ELF-1 (cell line): ENCODE measurements at places on chromosomes 5 and 9.

GRCh38 chr9:4939118-4939561, 45.9 kb upstream of the JAK2 start:
- no peak for DNase-seq

GRCh38 chr5:128791312-128791711, 174.0 kb upstream of the SLC27A6 start:
- DNase-seq = no peak

DNA sequence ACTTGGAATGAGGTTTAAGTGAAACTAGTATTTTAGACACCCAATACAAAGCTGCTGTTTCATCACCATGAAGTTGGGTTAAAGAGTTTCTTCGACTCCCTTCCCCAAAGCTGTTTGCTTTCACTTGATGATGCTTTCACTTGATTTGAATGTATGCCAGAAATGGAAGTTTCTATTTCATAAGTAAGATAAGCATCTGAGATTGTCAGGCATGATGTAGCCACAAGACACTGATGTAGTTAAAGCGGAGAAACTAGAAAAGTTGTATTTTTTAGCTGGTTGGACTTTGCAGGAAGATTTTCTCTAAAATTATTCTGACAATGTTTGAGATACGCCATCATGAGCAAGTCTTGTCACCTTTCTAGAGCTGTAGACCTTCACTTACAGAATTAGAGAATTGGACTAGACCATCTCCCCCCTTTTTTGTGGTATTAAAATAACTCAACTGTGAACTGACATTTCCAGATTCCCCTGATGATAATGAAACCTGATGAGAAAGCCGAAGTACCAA, 20.0 kb downstream of the MOCS2 start:
- DNase-seq = no peak

DNA sequence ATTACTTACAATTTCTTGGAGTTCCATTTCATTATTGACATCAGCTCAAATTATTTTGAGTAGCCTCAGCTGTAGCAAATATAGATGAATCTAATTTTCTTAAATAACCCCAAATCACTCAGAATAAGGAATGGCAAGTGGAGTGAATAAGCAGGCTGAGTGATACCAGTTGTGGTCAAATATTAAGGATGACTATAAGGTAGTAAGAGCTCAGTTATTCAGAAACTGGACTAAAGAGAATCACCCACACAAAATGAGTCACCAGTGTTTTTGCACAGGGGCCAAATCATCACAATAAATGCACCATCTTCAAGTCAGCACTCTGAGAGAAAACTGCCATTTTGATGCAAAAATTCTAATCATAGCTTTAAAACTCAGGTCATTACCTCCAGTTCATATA, 128.9 kb upstream of the TARS1 start:
- DNase-seq = no peak

DNA sequence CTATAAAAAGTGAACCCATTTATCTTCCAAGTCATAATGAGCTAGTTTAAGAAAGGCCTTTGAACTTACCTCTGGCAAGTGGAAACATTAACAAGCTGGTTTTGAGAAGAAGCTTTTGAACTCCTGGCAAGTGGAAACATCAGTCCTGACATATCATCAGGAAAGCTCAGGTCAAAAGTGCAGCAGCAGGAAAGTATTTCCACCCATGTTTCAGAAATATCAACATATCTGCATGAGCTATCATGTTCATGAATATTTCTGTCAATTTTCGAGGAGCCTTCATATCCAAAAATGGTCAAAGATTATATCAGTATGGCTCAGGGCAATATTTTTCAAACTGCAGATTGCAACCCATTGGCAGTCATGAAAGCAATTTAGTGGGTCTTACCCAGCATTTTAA, 133.9 kb downstream of the PLK2 start:
- no peak for DNase-seq

- DNase-seq = no peak
These were observed 86.7 kb downstream of the SLC44A1 start for GRCh38 chr9:105331160-105331559.

GRCh38 chr5:3862906-3863305, 267.3 kb downstream of the IRX1 start:
- DNase-seq = no peak

- no peak for DNase-seq
These were observed 101.3 kb downstream of the SH3TC2 start for GRCh38 chr5:148961261-148962199.

DNA sequence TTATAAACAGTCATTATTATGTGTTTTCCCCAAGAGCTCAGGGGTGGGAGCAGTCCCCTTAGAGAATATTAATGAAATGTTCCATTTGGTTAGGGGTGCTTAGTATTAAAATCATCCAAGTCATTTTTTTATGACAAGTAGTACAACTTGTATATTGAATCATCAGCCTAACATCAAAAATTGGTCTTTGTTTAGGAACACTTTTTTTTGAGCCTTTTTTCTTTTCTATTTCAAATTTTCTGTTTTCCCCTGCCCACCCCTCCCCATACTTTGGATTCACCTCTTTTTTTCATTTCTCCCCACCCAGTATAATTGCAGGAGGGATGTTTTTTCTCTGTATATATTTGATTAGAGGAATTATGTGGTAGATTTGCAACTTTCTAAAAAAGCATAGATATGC, 25.8 kb downstream of the RBM27 start:
- no peak for DNase-seq

DNA sequence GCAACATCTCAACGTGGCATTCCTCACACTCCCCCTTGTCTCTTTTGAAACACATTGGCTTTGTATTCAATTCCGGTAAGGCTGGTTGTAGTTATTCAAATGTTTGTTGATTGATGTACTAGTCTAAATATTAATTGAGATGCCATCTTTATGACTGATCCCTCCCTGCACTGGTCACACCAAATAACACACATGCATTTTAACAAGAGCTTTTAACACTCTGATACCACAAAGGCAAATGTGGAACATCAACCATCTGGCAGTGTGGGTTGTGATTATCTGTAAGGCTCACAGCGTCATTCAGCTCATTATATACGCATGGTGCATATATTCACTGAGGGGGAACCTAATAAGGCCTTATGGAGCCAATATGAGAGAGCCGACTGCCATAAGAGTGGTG, 305.0 kb downstream of the TENT4A start:
- DNase-seq = no peak

DNA sequence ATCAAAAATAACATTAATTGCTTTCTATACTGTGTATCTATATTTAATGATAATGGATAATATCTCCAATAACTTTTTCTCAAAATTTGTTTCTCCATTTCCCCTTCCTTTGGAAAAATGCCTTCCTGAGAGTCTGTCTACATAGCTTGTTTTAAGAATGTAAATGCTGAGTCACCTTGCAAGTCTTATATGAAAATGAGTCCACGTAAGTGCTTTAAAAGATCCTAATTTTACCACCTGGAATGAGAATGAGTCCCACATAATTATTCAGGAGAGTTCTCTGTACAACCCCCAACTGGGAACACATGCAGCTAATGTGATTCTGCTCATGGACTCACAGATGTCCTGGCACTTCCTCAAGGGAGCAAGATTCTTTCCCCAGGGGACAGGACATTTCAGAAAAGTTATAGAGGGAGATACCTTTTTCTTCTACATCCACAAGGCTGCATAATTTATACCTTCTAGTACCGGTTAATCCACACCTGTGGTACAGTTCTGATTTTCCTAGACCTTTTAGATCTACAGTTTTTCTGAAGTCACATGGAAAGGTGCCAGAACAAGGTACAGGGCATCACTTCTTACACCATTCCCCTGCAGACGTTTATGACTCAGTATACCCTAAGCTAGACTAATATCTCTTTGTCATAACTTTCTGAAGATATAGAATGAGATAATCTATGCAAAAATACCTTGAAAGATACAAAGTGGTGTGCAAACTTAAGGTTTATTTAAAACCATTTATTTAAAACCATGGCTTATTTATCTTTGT, 314.1 kb downstream of the CETN3 start:
- no peak for DNase-seq

DNA sequence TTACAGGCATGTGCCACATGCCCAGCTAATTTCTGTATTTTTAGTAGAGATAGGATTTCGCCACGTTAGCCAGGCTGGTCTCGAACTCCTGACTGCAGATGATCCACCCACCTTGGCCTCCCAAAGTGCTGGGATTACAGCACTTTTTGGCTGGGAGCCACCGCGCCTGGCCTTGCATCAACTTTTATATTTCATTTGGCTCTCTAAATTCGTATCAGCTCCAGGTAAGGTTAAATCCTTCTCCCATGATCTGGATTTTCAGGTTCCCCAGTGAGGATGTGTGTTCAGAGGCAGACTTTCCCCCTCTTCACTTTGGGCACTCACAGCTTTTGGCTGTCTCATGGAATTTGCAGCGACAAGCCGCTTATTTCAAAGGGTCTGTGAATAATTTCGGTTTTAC, 16.8 kb upstream of the RNF38 start:
- DNase-seq = peak; percentile 27

GRCh38 chr9:95809686-95810085, 65.8 kb upstream of the ERCC6L2 start:
- DNase-seq = no peak

- DNase-seq = no peak
These were observed 286.4 kb downstream of the GADD45G start for GRCh38 chr9:89891221-89891590.

- no peak for DNase-seq
These were observed 40.2 kb downstream of the RXRA start for GRCh38 chr9:134366223-134367031.

DNA sequence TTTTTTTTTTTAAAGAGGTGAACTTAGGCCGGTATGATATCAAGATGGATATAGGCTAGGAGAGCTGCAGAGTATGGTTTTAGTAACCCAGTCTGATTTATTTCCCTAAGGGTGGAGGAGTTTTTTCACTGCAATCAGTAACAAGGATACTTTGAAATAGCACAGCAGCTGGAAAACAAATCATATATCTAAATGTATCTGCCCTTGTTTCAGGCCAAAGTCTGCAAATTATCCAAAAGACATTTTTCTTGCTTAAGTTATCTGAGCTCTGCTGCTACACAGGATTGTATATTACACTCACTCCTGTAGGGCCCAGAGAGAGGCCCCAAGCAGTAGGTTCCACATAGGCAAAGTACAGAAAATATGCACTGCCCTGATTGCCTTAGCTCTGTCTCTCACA, 222.4 kb downstream of the NTRK2 start:
- no peak for DNase-seq

GRCh38 chr9:135586601-135587109, 25.1 kb downstream of the PAEP start:
- DNase-seq = no peak

- no peak for DNase-seq
These were observed 13.8 kb upstream of the FGF18 start for GRCh38 chr5:171405615-171406014.

- DNase-seq = no peak
These were observed 46.7 kb upstream of the MACIR start for GRCh38 chr5:103211576-103212561.

DNA sequence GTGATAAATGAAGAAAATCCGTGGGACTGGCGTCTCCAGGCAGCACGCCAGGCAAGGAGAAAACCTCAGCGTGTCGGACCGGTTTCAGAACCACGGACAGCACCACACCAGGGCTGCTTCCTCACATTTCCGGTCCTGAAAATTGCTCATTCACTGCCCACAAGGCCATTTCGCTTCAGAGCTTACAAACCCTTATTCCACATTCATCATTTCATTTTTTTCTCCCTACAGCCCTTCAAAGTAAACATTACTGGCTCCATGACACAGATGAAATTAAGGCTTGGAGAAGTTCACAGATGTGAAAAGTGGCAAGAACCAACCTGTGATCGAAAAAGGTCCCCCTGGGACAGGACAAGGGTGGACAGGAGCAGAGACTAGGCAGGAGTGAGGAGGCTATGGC, 1.5 kb upstream of the GPRIN1 start:
- DNase-seq = peak; percentile 79

GRCh38 chr9:80025131-80025530, 453.4 kb downstream of the TLE4 start:
- DNase-seq = no peak

- no peak for DNase-seq
These were observed 33.2 kb upstream of the IL7R start for GRCh38 chr5:35823347-35824098.

DNA sequence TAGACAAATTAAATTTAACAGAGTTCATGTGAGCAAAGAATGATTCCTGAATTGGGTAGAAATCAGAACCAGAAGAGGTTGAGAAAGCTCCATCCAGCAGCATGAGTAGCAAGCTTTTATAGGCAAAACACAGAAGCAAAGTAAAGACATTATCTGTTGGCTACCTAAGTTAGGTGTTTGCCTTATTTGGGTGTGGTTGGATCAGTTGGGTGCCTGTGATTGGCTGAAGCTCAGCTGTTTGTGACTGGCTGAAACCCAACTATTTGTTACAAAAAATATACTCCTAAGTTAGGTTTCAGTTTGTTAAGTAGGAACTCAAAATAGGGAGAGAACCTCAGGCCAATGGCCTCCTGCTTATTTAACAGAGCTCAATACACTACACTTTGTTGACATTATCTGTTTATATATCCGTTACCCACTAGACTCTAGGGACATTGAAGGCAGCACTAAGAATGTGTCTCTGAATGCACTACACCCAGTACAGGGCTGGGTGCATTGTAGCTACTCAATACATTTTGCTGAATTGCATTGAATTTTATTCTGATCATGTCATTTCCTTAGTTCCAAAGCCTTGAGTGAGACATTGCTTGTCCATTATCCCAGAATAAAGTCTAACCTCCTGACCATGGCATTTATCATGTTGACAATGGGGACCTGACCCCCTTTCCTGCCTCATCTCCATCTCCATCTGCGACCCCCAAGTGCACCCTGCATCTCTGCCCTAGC, 98.7 kb downstream of the CCDC192 start:
- DNase-seq = no peak

- peak; percentile 21 for DNase-seq
These were observed 50.9 kb downstream of the BRINP1 start for GRCh38 chr9:119318371-119318770.

DNA sequence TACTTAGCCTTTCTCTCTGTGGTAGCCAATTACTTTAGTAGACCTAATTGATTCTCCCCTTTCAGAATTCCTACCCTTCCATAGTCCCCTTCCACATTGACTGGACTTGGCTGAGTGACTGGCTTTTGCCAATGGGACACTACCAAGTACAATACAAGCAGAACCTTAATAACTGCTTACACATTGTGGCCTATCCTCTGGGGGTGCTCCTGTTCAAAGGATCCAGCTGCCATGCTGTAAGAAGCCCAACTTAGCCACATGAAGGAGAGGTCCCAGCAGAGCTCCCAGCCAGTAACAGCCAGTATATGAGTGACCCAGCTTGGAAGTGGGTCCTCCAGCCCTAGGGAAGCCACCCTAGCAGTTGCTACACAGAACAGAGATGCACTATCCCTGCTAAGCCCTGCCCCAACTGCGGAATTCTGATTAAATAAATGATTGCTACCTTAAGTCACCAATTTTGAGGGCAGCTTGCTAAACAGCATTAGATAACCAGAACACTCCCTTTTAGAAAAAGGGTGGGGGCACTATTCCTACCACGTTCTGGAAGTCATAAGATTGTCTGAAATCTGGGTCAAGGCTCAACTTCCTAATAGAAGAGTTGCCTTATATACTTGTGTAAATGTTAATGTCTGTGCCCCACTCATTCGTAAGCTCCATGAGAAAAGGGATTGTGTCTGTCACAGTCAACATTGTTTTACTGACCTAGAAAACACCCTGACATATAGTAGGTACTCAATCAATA, 11.1 kb upstream of the APTX start:
- DNase-seq = no peak
